ENCODE measurements at places on chromosomes 2 and 18.

- no peak for DNase-seq
Measured at GRCh38 chr18:35835366-35835765, 137.1 kb upstream of the RMP24 start.

DNA sequence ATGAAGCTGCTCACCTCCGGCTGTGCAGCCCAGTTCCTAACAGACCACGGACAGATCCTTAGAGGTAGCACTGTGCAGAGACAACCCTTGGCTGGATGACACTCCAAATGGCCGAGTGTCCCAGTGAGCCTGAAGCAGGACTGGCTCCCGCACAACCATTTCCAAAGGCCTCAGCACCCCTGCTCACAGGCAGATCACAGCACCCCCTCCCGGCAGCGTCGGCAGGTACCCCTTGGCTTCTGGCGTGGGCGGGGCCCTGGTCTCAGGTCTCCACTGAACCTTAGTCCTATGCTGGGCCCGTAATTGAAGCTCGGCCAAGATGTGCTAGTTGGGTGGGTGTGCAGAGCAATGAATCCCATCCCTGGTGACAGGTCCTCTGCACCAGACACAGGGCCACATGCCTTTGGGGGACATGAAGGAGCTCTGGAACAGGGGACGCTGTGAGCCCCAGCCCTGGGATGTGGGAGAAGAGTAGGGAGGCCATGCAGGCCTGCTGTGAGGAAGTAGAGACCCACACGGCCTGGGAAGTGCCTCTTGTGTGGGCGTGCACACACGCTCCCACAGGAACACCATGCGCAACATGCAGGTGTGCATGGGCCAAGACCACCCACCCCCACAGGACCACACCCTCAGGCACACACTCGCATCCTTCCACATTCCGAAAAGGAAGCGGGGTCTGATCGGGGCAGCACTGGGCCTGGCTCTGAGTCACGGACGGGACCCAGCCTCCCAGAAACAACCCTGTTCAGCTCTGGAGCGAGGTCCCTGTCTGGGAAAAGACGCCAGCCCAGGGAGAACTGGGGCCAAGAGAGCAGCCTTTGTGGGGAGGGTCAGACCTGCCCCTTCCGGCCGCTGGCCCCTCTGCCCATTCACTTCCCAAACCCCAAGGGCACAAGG lies 2.8 kb downstream of the DUSP2 start:
- peak; percentile 61 for DNase-seq

DNA sequence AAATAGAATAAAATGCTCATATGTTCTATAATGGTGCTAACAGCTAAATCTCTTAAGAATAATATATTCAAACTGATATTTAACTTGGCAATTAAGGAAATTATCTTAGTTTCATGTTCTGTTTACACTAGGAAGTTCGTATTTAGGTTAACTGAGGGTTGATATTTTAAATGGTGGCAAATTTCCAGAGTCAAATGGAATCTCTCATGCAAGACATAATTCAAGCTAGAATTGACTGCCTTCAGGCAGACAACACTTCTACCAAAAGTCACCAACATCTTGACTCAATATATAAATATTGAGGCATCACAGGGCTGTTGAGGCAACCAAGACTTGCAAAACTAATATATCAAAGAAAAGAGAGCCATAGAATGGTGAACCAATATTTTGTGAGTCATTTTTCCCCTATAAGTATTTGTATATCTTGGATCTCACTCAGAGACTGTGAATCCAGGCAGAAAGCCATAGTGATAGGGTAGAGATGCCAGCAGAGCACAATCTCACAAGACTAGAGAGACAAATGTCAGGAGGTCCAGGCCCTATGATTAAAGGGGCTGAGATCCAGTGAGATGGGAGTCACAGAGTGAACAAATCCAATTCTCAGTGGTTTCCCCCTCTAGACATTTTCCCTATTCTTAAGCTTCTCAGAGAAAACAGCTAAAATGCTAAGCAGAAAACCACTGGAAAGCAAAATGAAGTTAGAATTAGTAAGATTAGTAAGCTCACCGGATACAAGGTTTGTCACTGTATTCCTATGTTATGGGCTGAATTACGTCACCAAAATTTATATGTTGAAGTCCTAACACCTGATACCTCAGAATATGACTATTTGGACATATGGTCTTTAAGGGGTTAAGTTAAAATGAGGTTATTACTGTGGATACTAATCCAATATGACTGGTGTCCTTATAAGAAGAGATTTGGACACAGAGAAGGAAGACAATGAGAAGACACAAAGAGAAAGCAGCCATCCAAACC lies 358.2 kb upstream of the UBE2E3 start:
- DNase-seq, result no peak

DNA sequence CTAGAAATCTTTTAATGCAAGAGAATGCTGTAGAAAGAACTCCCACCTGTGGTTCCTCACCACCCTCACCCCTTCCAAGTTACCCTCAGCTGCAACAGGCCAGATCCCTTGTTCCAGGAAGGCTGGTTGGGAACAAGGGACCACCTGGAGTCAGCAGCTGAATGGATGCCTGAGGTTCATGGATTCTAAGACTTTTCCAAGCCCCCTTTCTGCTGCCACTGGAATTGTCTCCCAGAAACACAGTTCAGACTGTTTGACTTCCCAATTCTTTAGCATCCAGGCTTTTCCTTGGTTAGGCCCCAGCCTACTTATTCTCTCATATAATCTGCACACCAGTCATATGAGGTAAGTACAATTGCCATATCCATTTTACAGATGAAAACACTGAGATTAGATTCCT lies 8.0 kb upstream of the ADCY3 start:
- DNase-seq, result no peak

GRCh38 chr2:10343191-10343590 lies 40.5 kb downstream of the HPCAL1 start:
- no peak for DNase-seq

- no peak for DNase-seq
Measured at GRCh38 chr2:230811508-230811907, 53.2 kb upstream of the ITM2C start.

DNA sequence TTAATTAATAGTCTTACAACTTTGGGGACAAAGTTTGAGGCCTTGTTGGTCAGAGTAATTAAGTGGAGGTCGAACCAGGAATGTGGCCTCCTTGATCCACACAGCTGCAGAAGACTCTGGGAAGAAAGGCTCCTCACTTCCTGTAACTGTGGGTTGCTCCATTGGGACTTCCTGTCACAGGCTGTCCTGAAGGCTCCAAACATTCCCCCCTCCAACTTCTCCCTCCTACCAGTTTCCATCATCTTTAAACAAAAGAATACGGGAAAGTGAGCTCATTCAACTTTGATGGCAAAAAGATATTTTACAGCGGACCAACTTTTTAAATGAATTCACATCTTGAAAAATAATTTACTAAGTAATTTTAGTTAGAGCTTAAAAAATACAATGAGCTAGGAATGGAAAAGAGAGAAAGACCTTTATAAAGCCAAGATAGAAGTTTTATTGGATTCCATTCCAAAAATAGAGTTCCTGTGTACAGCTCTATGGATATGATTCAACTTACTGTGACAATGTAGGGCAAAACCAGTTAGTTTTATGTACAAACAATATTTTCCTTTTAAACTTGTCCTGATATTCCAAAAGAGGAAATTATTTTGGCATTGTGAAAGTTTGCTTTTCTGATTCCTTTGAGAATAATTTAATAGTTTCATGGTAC lies 212.0 kb upstream of the NABP1 start:
- DNase-seq, result no peak

DNA sequence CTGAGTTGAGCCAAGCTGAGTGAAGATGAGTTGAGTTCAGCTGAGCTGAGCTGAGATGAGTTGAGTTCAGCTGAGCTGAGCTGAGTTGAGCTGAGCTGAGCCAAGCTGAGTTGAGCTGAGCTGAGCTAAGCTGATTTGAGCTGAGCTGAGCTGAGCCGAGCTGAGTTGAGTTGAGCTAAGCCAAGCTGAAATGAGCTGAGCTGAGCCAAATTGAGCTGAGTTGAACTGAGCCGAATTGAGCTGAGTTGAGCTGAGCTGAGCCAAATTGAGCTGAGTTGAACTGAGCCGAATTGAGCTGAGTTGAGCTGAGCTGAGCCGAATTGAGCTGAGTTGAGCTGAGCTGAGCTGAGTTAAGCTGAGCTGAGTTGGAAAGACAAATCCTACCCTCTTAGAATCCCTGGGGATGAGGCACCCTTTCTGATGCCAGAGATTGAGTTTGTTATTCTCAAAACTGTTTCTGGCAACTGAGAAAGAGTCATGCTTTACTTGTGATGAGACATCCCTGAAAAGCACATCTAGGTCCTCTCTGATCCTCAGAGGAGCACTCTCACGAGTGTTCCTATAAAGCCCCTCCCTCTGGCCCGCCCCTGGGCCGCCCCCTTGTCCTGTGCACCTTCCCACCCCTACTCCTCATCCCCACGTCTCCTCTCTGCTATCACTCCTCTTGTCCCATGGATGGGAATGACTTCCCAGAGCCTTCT lies 116.5 kb downstream of the MCFD2 start:
- DNase-seq, result no peak

DNA sequence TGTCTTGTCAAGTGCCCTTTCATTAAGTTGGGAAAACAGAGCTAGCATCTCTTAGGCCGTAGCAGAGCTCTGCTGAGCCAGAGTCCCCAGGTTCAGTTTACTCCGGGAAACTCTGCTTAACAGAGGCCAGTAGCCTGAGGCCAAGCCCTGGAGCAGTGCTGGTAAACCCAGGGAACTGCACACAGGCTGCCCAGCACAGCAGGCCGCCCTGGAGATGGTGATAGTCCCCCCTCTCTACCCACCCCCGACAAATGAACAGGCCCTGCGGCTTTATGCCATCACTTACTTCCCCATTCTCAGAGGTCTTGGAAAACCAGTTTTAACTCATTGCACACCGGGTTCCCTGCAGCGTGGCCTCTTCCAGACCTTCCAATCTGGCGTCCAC lies 3.5 kb downstream of the CNNM4 start:
- no peak for DNase-seq

DNA sequence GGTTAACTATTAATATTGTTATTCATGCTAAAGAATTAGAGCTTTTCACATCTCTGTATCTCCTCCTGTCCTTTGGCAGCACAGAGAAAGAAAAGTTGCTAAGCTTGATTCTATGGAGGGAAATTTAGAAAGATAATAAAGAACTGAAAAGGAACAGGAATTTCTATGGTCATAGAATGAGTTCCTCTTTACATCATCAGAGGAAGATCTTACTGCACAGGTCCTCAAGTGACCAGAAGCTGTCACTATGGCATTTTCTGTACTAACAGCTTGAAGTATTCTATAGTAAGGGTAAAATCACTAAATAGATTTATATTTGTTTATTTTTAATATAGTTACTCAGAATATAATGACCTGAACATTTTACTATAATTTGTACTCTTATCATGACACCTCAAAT lies 6.0 kb upstream of the PRKD3 start:
- no peak for DNase-seq

GRCh38 chr2:190407662-190408537 lies at the start of gene MFSD6:
MFSD6 (plus strand) TSS chr2:190408355; CDS start chr2:190436030, 27,675 bp downstream.
- peak; percentile 32 for DNase-seq

DNA sequence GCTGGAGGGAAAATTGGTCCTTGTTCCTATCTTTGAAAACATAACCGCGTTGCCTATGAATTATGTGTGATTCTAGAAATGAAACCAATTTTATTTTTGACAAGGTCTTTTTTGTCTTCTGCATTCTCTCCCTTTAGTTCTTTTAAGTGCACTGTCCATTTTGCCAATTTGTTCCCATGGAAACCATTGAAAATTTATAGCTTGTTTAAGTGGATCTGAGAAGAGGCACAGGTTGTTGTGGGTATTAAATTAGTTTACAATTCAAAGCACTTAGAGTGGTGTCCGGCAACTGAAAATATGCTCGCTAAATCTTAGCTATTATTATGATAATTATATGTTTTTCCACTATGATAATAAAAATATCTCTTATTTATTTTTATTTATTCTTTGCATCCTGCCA lies 107.5 kb upstream of the FSHR start:
- DNase-seq, result no peak

- no peak for DNase-seq
Measured at GRCh38 chr2:44553456-44553855, 191.7 kb downstream of the CAMKMT start.

DNA sequence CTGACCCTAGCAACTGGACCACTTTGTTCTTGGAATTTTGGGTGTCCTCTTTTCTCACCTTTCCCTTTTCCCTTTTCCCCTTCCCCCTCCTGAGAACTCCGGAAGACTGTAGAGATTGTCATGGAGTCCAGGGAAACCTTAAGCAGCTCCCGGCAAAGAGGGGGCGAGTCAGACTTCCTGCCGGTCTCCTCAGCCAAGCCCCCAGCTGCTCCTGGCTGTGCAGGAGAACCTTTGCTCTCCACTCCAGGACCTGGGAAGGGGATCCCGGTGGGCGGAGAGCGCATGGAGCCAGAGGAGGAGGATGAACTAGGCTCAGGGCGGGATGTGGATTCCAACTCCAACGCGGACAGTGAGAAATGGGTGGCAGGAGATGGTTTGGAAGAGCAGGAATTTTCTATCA lies 20.5 kb downstream of the SETBP1 start:
- DNase-seq, result no peak

GRCh38 chr18:48548011-48548771 lies 9.4 kb downstream of the CTIF start:
- DNase-seq, result no peak

DNA sequence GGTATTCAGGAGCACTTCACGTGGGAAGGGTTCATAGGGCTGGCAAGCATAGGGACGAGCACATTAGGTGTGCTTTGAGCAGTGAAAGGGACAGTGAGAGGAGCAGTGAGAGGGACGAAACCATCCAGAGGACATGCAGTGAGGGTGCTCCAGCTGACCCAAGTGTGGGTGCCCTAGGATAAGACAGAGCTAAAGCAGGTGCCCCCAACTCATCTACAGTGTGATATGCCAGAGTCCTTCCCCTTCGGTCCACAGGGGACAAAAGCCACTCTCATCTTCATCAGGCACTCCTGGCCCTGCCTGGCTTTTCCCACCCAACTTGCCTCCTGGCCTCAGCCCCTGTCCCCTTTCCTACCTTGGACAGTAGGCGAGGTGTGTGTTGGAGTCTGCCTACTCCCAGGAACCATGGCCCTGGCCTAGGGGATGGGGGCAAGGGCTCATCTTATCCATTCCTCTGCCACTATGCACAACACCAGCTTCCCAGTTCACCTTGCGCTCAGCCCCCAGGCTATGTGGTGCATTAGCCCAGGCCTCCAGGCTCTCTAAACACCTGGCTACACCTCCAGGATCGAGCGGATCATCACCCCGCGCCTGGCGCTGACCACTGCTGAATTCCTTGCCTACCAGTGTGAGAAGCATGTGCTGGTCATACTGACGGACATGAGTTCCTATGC lies 16.1 kb upstream of the ANKRD53 start:
- DNase-seq, result no peak

- DNase-seq, result no peak
Measured at GRCh38 chr2:45734952-45735351, 83.5 kb downstream of the PRKCE start.

- DNase-seq, result no peak
Measured at GRCh38 chr18:4283746-4284291, 171.3 kb downstream of the DLGAP1 start.

GRCh38 chr18:3207565-3207964 lies 12.2 kb downstream of the MYOM1 start:
- no peak for DNase-seq
